ENCODE measurements at places on chromosomes 2 and 18. TPM values are rescaled to one million over a fixed set of nuclear protein-coding genes. Genes with fewer than 3 reads are reported as not detected.

Gene GNAL
- 1.3 TPM for total RNA-seq

Gene SANBR
- total RNA-seq, result 0.94 TPM

Gene AMER3
- total RNA-seq, result not detected

Gene REG3A
- not detected for total RNA-seq

Gene GAD1
- not detected for total RNA-seq

Gene EFEMP1
- 2,350 TPM for total RNA-seq

Gene VWA3B
- not detected for total RNA-seq

Gene NR4A2
- total RNA-seq, result 0.68 TPM

Gene SPC25
- 0.35 TPM for total RNA-seq

Gene TMEM237
- total RNA-seq, result 32.5 TPM

Gene BOK
- 79.9 TPM for total RNA-seq

Gene CCNYL1
- 28.8 TPM for total RNA-seq

Gene MEP1B
- not detected for total RNA-seq

Gene REEP1
- total RNA-seq, result 0.12 TPM

Gene KIF5C
- not detected for total RNA-seq

Gene ASAP2
- 20.3 TPM for total RNA-seq

Gene KCNIP3
- 22.5 TPM for total RNA-seq

Gene PROM2
- total RNA-seq, result 0.12 TPM

Gene POTEI
- total RNA-seq, result not detected

Gene RTTN
- total RNA-seq, result 4.1 TPM

Gene RNU2-63P
- 106 TPM for total RNA-seq

Gene OTX1
- total RNA-seq, result not detected

Gene KANSL1L
- total RNA-seq, result 15.9 TPM

Gene FAM237A
- total RNA-seq, result not detected

Gene ACMSD
- not detected for total RNA-seq

Gene VIL1
- not detected for total RNA-seq

Gene C2orf80
- not detected for total RNA-seq

Gene PLEK
- total RNA-seq, result not detected

Gene SNRPD1
- total RNA-seq, result 8.6 TPM

Gene LDLRAD4
- total RNA-seq, result not detected

Gene HOXD1
- not detected for total RNA-seq
